Hematopoietic multipotent progenitor cell treated with erythropoietin and hydrocortisone succinate and interleukin-3 and kit ligand, for 15 days (in vitro differentiated cells): ENCODE measurements at places on chromosomes 1 and 21.
A peak's percentile ranks its signal among the peaks of the same experiment; 100 is the strongest.

GRCh38 chr1:177333936-177334595, 163.3 kb downstream of the BRINP2 start:
- no peak for DNase-seq

DNA sequence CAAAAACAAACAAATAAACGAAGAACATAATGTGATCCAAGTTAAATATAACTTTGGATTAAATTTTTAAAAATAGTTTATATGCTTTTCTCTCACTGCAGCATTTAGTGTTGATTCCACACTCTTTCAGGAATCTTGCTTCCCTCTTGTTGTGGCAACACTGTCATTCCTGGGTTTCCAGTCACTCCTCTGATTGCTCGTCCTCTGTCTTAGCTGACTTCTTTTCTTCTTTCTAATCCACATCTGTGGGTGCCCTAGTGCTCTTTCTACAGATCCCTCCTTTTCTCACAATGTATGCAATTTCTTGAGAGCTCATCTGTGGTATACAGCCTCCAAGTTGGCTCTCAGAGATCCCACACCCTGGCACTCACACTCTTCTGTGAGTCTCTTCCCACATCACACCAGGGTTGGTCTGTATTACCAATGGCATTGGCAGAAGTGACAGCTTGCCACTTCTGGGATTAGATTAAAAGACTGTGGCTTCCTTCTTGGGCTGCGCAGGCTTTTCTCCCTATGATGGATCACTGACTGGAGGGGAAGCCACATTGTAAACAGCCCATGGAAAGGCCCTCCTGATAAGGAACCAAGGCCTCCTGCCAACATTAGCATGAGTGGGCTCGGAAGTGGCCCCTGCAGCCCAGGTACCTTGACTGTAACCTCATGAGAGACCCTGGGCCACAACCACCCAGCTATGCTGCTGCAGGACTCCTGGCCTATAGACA, 11.5 kb upstream of the MYOC start:
- no peak for DNase-seq

GRCh38 chr1:43952731-43953346, 6.1 kb downstream of the IPO13 start:
- peak; percentile 34 for DNase-seq

DNA sequence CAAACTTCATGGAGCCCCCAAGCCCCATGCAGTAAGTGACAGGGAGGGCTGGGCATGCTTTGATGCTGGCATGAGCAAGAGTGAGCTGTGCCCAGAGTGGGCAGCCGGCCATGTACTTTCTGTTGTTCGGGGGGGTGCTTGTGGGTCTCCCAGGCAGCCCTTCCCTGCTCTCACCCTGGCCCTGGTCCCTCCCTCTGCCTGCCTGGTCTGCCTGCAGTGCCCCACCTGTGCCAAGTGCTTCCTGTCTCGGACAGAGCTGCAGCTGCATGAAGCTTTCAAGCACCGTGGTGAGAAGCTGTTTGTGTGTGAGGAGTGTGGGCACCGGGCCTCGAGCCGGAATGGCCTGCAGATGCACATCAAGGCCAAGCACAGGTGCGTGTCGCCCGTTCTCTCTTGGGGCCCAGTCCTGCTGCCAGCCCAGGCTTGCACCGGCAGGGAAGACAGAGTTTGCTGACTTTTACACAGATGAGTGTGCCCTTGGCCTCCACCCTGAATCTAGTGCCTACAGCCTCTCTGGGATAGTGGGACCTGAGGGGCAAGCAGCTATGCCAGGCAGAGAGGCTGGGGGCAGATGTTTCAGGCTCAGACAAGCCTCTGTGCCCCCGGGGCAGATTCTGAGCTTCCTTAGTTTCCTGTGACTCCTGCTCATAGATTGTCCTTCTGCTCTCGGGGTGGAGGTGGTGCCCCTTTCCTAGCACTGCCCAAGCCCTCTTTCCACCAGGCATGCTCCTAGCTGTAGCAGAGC, 7.6 kb downstream of the ZBTB48 start:
- DNase-seq: no peak

DNA sequence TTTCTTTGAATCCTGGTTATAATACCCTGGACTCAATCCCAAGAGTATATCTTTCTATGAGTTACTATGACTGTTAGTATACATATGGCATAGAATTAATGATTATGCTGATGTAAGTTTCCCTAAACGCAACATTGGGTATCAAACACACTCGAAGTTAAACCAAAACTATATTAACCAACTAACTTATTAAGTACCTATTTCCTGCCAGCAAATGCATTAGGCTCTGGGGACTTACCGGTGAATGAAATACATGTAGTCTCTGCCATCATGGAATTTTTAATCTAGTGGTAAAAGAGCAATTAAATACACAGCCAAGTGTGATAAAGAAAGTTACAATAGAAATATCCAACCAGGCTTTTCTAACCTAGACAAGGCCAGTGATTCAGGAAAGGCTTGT, 193.6 kb upstream of the ADGRL2 start:
- DNase-seq: no peak

GRCh38 chr1:35030756-35031446, 844 bp downstream of the ZMYM6 start:
- DNase-seq: peak; percentile 58

DNA sequence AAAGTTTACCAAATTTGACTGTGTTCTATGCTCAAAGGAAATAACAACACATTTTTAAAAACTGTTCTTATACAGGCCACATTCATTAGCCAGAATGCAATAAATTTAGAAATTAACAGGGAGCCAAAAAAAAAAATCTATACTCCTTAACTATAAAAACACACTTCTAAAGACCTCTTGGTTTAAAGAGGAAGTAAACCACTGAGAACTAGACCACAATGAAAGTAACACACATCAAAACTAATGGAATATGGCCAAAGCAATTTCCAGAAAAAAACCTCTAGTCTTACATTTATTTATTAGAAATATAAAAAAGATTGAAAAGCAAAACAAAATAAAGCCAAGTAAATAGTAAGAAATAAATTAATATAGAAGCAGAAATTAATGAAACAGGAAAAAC, 48.9 kb upstream of the GADD45A start:
- no peak for DNase-seq

DNA sequence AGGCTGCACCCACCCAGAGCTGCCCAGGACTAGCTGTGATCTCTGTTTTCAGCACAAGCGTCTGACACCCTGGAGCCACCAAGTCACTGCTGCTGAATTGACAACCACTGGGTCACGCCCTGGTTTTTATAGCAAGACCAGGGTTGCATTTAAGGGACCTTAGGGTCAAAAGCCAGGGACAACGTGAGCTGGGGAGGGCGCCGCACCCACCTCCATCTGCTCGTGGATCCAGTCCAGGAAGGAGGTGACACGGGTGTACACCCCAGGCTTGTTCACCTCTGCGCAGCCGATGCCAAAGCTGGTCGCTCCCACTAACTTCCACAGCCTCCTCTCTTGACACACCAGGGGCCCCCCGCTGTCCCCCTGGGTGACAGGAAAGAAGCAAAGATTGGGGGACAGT, 9.2 kb upstream of the TFF1 start:
- no peak for DNase-seq

- no peak for DNase-seq
Observed at GRCh38 chr21:19950347-19950746, 1047.9 kb upstream of the NCAM2 start.

- no peak for DNase-seq
Observed at GRCh38 chr1:64681043-64681442, 63.8 kb upstream of the RAVER2 start.

- peak; percentile 62 for DNase-seq
Observed at GRCh38 chr1:156104065-156104810, 10.3 kb upstream of the LMNA start.

DNA sequence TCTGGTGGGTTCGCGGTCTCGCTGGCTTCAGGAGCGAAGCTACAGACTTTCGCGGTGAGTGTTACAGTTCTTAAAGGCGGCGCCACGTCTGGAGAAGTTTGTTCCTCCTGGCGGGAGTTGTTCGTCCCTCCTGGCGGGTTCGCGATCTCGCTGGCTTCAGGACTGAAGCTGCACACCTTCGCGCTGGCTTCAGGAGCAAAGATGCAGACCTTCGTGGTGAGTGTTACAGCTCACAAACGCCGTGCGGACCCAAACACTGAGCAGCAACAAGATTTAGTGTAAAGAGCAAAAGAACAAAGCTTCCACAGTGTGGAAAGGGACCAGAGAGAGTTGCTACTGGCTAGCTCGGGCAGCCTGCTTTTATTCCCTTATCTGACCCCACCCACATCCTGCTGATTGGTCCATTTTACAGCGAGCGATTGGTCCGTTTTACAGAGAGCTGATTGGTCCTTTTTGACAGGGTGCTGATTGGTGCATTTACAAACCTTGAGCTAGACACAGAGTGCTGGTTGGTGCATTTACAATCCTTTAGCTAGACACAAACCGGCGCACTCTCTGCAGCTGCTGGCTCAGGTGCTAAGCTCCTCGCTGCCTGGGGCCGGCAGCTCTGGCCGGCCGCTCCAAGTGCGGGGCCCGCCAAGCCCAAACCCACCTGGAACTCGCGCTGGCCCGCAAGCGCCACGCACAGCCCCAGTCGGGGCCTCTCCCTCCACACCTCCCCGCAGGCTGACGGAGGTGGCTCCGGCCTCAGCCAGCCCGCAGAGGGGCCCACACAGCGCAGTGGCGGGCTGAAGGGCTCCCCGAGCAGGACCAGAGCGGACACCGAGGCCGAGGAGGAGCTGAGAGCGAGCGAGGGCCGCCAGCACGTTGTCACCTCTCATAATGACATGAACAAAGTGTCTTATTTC, 172.8 kb upstream of the KCTD3 start:
- no peak for DNase-seq

DNA sequence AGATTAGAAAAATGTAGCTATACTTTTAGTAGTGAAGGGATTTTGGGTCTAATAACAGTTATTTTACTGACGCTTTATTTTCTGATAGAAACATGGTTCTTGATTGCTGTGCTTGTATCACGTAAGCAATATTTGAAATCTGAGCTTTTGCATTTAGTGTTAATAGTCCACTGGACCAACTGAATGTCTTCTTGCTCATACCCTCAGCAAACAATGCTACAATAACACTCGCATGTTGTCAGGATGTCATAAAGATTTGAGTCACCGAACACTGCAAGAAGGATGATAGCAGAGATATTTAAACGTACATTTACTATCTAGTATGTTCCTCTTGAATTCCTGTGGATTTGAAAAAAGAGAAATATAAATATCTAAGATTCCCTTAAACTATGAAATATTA, 7.5 kb downstream of the DYRK1A start:
- DNase-seq: no peak

- DNase-seq: no peak
Observed at GRCh38 chr1:55055084-55055882, 15.9 kb downstream of the PCSK9 start.

DNA sequence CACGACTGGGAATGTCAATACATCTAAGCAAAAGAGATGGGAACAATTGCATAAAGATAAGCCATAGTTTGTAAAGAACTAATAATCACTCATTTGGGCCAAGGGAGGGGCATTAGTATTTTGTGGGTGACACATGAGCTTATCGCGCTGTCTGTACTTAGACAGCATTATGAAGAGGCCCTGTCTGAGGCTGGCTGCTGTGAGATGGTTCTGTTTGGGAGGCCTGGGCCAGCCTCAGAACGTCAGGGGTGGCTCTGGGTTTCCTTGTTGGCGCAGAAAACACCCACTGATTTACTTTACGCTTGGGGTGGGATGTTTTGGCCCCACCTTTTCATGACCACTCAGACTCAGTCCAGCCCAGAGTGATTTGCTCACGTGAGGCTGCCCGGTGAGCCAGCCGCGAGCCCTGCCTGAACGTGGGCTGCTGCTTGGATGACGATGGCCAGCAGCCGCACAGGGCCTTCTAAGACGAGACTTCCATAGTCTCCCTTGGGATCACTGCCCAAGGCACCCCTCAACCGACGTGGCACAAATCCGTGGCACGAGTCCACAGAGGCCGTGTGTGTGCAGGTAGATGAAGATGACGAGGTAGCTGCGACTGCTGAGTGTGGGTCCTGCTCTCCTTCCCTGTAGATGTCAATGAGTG, 18.7 kb downstream of the UMODL1 start:
- DNase-seq: no peak

GRCh38 chr1:246304484-246305259, 202.4 kb downstream of the SMYD3 start:
- DNase-seq: no peak

DNA sequence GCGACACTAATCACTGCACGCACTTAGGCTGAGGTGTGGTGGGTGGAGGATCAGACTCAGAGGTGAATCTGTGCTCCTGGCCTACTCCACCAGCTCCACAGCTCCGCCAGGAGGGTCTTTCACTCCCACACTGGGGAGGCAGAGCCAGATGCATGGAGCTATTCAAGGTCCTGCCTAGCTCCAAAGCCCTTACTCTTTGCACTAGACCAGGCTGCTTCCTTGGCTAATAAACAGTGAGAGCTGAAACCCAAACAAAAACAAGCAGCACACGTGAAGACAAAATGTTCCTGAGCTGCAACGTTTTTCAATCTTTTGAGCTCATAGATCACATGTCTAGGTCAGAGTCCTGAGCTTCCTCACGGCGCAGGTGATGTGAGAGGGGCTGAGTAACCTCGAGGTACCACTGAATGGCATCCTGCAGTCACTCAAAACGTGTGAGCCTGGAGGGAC, 19.2 kb downstream of the CAPZB start:
- DNase-seq: no peak

DNA sequence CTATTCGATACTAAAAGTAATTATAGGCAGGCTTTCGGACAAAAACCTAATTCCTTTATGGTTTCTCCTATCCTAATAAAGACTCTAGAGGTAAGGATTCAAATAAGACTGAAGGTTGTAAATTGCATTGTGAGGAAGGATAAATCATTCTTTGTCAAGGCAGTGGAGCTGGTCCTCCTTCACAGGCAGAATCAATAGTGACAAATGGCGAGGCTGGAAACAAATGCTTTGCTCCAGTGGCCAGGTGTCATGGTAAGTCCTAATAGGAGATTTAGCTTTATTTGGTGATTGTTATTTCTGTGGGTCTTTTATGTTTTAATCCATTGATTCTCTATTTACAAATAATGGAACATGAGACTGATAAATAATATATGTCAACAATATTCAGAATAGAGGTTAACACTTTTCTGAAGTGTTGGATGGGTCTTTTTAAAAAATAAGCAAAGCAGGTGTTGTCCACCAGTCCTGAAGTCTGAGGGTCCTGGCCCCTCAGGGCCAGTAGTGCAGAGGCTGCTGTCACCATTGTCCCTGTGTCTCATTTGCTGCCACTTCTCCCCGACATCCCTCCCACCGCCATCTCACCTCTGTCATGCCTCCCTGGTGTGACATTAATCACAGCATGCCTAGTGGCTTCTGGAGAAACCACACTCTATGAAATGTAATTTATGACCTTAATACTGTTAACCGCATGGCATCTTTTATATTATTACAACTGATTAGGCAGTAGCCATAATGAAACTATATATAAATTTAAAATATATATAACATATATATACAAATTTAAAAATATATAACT, 120.9 kb upstream of the MAGI3 start:
- DNase-seq: no peak

GRCh38 chr1:53306168-53306567, 21.7 kb downstream of the LRP8 start:
- no peak for DNase-seq

GRCh38 chr1:108644984-108645383, 15.9 kb downstream of the HENMT1 start:
- DNase-seq: no peak

GRCh38 chr1:156750711-156751450, 594 bp downstream of the HDGF start:
- DNase-seq: peak; percentile 38

GRCh38 chr1:203039609-203040512, 13.6 kb downstream of the PPFIA4 start:
- no peak for DNase-seq
